Thoracic aorta endothelial cell (primary cell): ENCODE measurements at places on chromosomes 3 and 15. TPM values are rescaled to one million over a fixed set of nuclear protein-coding genes. Genes with fewer than 3 reads are reported as not detected.

Gene NEO1
- 0.27 and 0.29 TPM in 2 replicates for total RNA-seq

Gene EDC3
- 18.3 and 20.1 TPM in 2 replicates for total RNA-seq

Gene NRG4
- not detected in 2 replicates for total RNA-seq

Gene CFAP91
- 0.13 and 0.29 TPM in 2 replicates for total RNA-seq

Gene SSUH2
- total RNA-seq: not detected in 2 replicates

Gene POC1A
- total RNA-seq: 8.0 and 12.6 TPM in 2 replicates

Gene SPCS1
- 90.3 and 99.0 TPM in 2 replicates for total RNA-seq

Gene GNAT1
- total RNA-seq: not detected in 2 replicates

Gene MNS1
- total RNA-seq: 1.4 and 1.6 TPM in 2 replicates

Gene OR5H14
- not detected in 2 replicates for total RNA-seq

Gene MST1
- 1.1 and 2.3 TPM in 2 replicates for total RNA-seq

Gene SKOR1
- 0.07 TPM in 1 of 2 replicates, not detected in the other for total RNA-seq

Gene PLSCR2
- not detected in 2 replicates for total RNA-seq

Gene NAA50
- total RNA-seq: 264 and 310 TPM in 2 replicates

Gene SLC30A4
- total RNA-seq: 6.8 and 8.5 TPM in 2 replicates

Gene SERPINI2
- total RNA-seq: not detected in 2 replicates

Gene ZPLD1
- total RNA-seq: under 0.01 TPM in 1 of 2 replicates, not detected in the other

Gene UBA7
- 20.9 and 33.5 TPM in 2 replicates for total RNA-seq

Gene IL20RB
- 0.40 and 2.7 TPM in 2 replicates for total RNA-seq

Gene DISP2
- total RNA-seq: 0.14 and 0.27 TPM in 2 replicates

Gene CP
- under 0.01 TPM in 1 of 2 replicates, not detected in the other for total RNA-seq

Gene GOLGA8J
- total RNA-seq: not detected in 2 replicates

Gene GPR62
- total RNA-seq: 0.07 TPM in 1 of 2 replicates, not detected in the other

Gene AMT
- 0.65 and 0.66 TPM in 2 replicates for total RNA-seq

Gene DNAH12
- total RNA-seq: under 0.01 and 0.14 TPM in 2 replicates

Gene WDR93
- 0.13 TPM in 1 of 2 replicates, not detected in the other for total RNA-seq

Gene TRIP4
- total RNA-seq: 16.6 and 19.3 TPM in 2 replicates

Gene MLH1
- 41.4 and 79.7 TPM in 2 replicates for total RNA-seq

Gene GABRB3
- total RNA-seq: 0.40 and 0.57 TPM in 2 replicates

Gene REC114
- not detected in 2 replicates for total RNA-seq

Gene CD96
- total RNA-seq: not detected in 2 replicates
